ENCODE measurements at places on chromosomes 6 and 20. TPM values are rescaled to one million over a fixed set of nuclear protein-coding genes. Genes with fewer than 3 reads are reported as not detected.

GRCh38 chr20:13755809-13756208 lies 28.9 kb downstream of the ESF1 start:
- no peak for DNase-seq

Gene NECAB3
- 12.5 TPM for polyA plus RNA-seq

- no peak for DNase-seq
Observed at GRCh38 chr20:4150070-4150441, 134.7 kb upstream of the RNF24 start.

GRCh38 chr20:58690396-58691135 lies 2.0 kb upstream of the NPEPL1 start:
- DNase-seq = no peak

DNA sequence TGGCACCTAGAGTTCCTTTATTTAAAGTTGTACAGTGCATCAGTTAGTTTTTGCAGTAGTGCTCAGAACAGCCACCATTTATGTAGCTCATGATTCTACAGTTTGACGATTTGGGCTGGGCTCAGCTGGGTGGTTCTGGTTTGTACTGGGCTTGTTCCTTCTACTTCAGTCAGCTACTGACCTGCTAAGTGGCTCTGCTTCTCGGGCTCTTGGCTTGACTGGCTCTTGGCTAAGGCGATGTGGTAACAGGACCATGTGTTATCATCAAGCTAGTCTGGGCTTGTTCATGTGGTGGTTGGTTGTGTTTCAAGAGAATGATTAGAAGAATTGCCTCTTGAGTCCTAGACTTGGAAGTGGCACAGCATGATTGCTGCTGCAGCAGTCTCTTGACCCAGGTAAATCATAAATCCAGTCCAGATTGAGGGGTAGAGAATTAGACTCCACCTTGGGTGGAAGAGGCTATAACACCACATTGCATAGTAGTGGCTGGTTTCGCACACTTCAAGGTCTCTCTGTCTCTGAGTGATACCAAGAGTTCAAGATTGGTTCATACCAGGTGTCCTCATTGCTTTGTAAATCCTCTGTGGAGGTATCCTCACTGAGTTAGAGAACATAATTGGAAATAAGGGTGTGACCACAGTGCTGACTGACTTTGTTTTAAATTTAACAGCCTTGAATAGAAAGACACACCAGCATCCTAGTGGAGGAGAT lies 253.0 kb downstream of the ARID1B start:
- DNase-seq = no peak

- DNase-seq = no peak
Observed at GRCh38 chr6:163260911-163261310, 153.6 kb upstream of the QKI start.

- no peak for DNase-seq
Observed at GRCh38 chr20:63152322-63153253, 63.3 kb downstream of the YTHDF1 start.

Data from right renal cortex interstitium (tissue), 3 donors.